ENCODE measurements at places on chromosomes 3 and 15.

DNA sequence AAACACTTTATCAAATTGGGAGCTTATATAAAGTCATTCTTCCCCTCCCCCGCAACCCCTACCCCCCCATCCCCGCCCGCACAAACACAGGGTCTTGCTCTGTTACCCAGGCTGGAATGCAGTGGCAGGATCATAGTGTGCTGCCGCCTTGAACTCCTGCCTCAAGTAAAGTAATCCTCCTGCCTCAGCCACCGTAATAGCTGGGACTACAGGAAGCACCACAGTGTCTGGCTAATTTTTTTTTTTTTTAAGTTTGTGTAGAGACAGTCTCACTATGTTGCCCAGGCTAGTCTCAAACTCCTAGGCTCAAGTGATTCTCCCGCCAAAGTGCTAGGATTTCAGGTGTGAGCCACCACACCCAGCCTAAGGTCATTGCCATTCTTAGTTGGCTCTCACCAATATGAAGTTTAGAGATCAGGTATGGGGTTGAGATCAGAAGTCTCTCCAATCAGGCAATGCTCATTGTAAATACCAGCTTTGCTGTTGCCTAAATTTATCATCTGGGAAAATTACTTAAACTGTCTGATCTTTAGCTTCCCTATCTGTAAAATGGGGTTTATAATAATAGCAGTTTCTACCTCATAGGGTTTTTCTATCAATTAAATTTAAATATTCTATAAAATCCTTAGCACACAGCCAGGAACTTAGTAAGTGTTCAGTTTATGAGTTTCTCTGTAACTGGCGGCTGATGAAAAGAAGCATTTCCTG is 60.3 kb downstream of the TGFBR2 start:
- no peak for DNase-seq

- DNase-seq = no peak
Measured at GRCh38 chr15:26772154-26773066, at the start of gene GABRB3. GABRB3 (minus strand) TSS chr15:26773066.

- DNase-seq = no peak
Measured at GRCh38 chr3:123388811-123389627, 59.9 kb downstream of the ADCY5 start.

DNA sequence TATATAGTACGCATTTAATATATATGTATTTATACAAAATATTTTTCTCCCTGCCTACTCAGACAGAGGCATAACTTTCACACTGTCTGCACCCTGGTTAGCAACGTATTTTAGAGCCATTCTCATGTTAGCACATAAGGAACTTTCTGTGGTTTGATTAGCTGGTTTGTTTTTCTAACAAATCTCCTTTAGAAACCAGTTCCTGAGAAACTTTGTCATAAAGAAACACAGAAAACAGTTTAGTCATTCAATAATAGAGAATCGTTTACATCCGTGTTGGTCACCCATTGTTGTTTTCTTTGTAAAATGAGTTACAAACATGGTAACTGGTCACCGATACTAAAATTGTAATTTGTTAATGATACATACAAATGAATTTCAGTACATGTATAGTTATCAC is 5.9 kb upstream of the NGRN start:
- DNase-seq = no peak

- no peak for DNase-seq
Measured at GRCh38 chr15:49301562-49301961, 121.5 kb upstream of the FGF7 start.

Measured in esophagus squamous epithelium (tissue), 5 donors.